CD8-positive, alpha-beta T cell (primary cell): ENCODE measurements at places on chromosomes 13 and 19.

DNA sequence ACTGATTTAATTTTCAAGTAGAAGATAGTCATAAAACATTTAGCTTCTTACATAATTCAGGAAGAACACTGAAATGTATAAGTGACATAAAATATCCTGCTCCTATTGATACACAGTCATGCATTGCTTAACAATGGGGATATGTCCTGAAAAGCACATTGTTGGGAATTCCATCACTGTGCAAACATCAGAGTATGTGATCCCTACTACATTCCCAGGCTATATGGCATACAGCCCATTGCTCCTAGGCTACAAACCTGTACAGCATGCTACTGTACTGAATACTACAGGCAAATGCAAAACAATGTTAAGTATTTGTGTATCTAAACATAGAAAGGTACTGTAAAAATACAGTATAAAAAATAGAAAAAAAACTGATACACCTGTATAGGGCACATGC is 723.9 kb upstream of the ARGLU1 start:
- DNase-seq: no peak

GRCh38 chr13:65112531-65112941 is 2117.6 kb downstream of the PCDH9 start:
- DNase-seq: no peak

- peak; percentile 35 for DNase-seq
Measured at GRCh38 chr13:48401480-48401879, 11.4 kb downstream of the LPAR6 start.

DNA sequence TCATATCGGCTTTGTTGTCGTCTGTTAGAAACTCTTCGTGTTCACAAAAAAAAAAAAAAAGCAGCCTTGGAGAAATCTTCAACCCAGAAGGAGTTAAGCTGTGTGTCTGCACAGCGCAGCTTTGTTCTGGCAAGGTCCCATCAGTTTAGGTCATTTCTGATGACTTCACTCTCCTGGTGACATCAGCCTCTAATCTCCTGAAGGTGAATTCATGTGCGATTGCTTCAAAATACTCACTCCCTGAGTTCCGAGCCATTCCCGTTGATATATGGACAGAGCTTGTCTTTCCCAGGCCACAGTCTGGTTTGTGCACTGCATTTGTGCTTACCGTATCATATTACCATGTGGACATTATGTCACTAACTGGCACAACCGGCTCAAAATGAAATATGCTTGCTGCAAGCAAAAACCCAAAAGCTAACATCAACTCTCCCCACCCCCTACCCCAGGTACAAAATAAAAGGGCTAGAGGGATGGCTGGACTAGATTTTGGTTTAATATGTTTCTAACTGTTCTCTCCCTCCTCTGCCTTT is 342.4 kb downstream of the KCNRG start:
- DNase-seq: no peak
